ENCODE measurements at places on chromosomes 13 and 19.

DNA sequence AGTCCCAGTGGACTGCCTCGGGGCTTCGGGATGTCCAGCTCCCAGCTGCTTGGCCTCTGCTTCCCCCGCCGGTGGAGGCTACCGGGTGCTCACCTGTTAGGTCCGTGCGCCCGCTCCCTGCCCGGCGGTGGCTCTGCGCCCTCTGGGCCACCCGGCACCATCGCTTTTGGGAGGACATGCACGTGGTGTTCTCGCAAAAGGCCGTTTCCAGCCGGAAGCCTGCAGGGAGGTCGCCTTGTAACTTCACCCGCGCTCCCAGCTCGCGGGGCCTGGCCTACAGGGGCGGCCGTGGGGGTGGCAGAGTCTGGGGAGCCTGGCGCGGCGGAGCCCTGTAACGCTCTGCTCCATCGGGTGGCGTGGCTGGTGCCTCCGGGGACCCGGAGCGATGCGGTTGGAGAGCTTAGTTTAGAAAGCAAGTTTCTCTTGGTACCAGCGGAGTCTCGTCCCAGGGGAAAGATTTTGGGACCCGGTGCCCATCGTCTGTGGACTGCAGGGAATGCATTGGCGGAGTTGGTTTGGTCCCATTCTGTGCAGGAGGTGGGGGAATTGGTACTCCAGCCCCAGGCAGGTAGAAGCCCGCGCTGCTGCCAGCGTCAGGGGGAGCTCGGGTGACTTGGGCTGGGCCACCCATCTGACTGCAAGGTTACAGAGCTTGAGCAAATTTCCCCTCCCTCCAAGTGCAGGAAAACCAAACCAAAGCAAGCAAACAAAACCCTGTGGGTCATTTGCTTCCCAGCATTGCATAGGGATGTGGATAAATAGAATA, 673 bp downstream of the SPATA13 start:
- DNase-seq: peak; percentile 84

GRCh38 chr19:16139752-16140151, 3.7 kb upstream of the HSH2D start:
- DNase-seq: no peak

- no peak for DNase-seq
These were observed 1774.0 kb upstream of the PRR20A start for GRCh38 chr13:55366676-55367075.

- no peak for DNase-seq
These were observed 522.2 kb downstream of the FGF9 start for GRCh38 chr13:22193070-22193469.

DNA sequence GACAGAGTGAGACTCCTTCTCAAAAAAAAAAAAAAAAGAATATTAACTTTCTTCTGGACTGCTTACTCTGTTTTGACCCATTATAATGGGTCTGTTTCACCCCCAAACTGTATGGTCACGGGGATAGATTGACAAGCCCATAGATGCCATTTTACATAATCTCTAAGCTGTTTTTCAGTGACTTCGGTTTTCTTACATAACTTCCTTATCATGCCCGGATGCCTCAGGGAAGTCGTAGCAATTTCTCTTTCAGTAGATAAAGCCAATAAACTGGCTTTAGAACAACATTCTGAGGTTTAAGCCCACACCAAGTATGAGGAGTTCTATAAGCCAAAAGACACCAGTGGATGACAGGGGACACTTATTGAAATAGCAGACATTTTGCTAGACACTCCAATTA, 5.9 kb upstream of the ZNF254 start:
- no peak for DNase-seq

DNA sequence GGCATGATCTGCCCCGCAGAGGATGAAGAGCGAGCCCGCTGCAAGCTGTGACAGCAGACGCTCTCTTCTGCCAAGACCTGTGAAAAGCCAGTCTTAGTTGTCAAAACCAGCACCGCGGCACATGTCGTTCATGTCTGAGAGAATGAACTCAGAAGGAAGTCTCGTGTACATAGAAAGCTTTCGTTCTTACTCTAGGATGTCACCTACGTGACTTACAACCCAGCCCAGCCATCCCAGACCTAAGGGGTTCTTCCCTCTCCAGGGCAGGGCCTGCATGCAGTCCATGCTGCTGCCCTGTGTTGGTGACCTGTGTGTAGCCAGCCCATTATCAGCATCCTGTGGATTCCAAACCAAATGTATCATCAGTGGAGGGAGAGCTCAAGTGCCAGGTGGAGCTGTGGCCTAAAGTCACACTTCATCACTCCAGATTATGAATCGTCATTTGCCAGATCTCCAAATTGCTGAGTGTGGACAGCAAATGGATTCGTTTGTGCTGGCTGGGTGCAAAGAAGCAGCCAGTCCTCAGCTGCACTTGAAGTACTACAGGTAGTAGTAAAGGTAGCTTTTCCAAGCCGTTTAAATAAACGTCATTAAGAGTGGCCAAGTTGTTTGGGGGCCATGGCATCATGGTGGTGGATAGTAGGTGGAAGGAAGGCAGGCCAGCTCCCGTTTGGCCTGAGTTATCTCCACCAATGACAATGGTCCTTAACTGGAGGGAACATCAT, 73.9 kb upstream of the GPR183 start:
- peak; percentile 85 for DNase-seq

GRCh38 chr13:101258071-101258470, 158.2 kb downstream of the NALCN start:
- DNase-seq: peak; percentile 59

GRCh38 chr19:28876609-28877123, 336.3 kb downstream of the UQCRFS1 start:
- DNase-seq: no peak

DNA sequence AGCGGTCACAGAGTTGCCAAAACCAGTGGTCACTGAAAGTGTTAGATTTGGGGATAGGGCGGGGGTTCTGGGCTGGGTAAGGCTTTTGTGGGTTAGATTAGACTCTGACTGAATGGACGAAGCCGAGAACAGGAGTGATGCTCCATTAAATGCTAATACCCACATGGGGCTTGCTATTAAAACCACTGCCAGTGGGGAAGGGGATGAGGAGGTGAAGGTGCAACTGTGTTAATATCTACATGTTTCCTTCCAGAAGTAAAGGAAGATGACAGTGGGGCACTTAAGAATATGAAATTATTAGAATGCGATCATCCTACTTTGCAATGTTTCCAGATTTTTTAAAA, 573 bp upstream of the ZNF614 start:
- no peak for DNase-seq

DNA sequence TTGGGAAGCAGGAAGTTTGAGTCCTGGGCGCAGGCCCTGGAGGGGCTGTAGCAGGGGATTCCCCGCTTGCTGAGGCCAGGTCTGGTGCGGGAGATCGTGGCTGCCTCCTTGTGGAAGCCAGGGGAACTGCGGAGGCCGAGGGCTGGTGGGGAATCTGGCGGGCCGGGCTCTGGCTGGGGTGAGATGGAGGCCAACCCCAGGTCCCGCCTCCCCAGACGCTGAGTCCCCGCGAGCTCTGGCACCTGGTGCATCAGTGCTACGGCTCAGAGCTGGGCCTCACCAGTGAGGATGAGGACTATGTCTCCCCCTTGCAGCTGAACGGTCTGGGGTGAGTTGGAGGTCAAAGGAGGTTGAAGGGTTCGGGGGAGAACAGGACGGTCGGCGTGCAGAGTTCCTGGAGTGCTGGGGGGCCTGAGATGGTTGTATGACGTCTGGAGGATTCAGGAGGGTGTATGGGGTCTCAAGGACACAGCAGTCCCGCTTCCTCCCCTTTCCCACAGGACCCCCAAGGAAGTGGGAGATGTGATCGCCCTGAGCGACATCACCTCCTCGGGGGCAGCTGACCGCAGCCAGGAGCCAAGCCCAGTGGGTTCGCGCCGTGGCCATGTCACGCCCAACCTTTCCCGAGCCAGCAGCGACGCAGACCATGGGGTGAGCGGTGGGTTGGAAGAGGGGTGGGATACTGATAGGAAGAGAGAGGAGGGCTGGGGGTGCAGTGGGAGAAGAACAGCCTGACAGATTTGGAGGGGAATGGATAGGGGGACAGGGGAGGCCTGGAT, 13.1 kb downstream of the GRAMD1A start:
- peak; percentile 97 for DNase-seq

- no peak for DNase-seq
These were observed 1523.5 kb upstream of the PRR20A start for GRCh38 chr13:55617241-55617640.

DNA sequence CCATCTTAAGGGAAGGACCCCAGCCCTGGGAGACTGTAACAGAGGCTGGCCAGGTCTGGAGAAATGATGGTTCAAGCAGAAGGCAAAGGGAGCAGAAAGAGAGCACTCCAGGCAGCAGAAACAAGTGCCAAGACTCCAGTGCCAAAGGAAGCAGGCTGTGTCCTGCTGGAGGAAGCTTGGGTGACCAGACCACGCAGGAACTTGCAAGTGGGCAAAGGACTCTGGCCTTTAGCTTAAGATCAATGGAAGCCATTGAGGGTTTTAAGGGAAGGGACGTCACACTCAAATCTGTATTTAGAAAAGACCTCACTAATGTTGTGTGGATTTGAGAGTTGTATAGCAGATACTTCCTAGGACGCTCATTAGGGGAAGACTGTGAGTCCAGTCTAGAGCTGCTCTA, 95.5 kb downstream of the MIPEP start:
- DNase-seq: no peak

- no peak for DNase-seq
These were observed 8.2 kb downstream of the NFIC start for GRCh38 chr19:3374369-3375112.

- peak; percentile 67 for DNase-seq
These were observed 8.5 kb downstream of the MOB3A start for GRCh38 chr19:2087621-2088100.

DNA sequence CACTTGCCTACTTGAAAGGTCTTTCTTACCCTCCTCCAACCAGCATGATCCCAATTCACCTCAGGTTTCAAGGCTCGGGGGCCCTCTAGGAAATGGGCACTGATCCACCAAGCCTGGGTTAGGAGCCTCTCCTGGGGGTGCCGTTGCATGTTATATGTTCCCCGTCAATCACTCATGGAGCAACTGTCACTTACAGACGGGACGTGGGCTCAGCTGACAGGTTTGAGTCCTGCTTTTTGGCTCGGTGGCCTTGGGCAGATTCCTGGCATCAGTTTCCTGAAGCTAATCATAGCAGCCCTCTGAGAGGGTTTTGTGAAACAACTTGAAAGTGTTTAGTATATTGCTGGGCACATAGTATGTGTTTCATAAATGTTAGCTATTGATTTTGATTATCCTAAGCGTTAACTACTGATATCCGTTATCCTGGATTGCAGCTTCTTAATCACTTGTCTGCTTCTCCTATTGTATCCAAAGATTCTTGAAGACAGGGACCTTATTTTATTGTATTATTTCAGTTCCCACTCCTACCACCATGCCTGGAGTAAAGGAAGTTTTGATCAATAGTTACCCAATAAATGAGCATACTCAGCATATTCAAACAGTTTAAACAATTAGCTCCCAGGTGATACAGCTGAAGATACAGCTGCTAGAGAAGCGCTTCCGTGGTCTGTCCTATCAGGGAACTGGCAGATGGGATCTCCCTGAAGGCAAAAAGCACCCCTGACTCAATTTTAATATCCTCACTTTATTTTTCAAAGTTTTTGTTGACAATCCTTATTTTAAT, 57.9 kb downstream of the RFC3 start:
- no peak for DNase-seq

DNA sequence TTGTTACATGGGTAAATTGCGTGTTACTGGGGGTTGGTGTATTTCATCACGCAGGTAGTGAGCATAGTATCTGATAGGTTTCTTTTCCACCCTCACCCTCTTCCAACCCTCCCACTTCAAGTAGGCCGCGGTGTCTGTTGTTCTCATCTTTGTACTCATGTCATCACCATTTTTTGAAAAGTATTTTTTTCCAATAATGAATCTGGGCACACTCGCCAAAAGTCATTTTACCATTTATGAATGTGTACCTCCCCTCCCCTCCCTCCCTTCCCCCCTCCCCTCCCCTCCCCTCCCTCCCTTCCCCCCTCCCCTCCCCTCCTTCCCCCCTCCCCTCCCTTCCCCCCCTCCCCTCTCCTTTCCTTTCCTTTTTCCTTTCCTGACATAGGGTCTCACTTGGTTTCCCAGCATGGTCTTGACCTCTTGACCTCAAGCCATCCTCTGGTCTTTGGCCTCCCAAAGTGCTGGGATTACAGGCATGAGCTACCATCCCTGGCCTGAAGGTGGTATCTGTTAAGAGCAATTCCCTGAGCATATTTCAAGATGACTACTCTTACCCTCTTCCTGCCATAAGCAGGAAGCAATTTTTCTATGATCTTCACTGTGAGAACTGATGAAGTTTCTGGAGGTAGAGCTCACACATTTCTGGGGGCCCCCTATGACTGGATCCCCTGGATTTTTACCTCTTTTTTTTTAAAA, 15.7 kb downstream of the ZNF627 start:
- DNase-seq: no peak

DNA sequence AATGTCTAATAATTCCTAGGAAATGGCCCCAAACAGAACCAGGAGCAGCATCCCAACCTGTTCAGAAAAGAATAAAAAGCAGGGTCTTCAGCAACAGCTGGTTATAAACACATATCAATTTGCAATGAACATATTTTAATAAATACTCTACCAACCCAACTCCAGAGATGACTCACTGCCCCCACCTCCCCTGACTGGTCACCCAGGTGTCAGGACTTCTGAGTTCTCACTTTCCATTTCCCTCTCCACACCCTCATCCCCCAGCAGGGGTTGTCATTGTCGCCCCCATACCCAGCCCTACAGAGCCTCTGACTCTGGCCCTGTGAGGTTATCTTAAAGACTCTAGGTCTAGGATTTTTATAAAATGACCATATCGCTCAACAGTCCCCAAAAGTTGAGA, 6.9 kb downstream of the SERPINE3 start:
- DNase-seq: no peak

GRCh38 chr13:23572836-23573235, 2.6 kb downstream of the TNFRSF19 start:
- DNase-seq: no peak

DNA sequence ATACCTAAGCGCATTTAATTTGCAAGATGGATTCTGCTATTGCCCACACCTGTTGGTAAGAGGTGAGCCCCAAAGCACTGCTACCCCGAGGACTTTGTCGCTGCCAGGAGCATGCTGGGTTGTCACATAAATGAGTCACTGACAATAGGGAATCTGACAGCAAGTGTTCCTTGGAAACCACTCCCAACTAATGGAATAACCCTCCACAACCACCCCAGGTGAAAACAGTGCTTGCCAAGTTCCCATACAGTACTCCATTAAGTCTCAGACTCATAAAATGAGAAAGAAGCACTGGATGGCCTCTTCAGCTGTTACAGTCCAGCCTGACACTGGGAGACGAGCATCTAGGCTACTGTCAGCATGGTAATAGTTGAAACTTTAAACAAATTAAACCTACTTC, 108.6 kb downstream of the EFNB2 start:
- DNase-seq: no peak

Measured in activated CD8-positive, alpha-beta memory T cell treated with anti-CD3 and anti-CD28 coated beads for 24 hours (primary cell).